ENCODE measurements at places on chromosomes 1 and 21. TPM values are rescaled to one million over a fixed set of nuclear protein-coding genes. Genes with fewer than 3 reads are reported as not detected.

- DNase-seq = no peak
These were observed 21.1 kb downstream of the C1orf115 start for GRCh38 chr1:220711056-220711809.

DNA sequence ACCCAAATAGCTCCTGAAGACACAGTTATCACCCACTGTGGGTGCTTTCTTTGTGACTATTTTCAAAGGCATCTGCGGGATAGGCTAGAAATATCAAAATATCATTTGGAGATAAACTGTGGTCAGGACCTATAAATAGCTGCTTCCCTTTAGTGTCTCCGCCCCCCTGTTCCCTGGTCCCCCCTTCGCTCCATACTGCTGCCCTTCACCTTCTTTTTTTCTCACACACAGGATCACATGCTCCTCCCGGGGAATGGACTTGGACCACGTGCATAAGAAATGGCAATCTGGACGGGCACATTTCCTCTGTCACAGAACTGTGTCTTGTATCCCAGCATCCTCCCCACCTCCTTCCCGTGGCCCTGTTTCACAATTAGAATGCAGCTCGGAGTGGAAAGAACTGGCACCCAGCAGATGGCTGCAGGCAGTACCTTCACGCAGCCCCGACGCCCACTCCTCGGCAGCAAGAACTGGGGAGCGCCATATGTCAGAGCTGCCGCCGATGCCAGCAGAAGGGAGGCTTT lies 68.8 kb upstream of the SSX2IP start:
- DNase-seq = no peak

DNA sequence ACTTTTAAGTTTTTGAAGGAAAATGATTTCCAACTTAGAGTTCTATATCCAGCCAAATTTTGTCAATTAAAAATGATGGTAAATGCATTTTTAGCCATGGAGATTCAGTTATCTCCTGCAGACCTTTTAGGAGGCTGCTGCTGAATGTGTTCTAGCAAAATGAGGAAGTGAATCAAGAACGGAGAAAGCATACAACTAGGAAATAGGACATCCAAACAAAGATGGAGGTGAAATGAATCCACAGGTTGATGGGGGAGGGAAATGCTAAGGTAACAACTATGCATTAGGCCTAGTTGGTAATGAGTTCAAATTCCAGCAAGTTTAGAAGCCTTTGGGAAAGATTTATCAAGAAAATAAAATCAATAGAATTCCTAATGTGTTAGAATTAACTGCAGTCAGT lies 80.5 kb downstream of the FNBP1L start:
- no peak for DNase-seq

AMY2A gene
- not detected for total RNA-seq

TMEM234 gene
- 13.4 TPM for total RNA-seq

- DNase-seq = no peak
These were observed 2.0 kb downstream of the RCC1 start for GRCh38 chr1:28507646-28508434.

DIO1 gene
- 8.2 TPM for total RNA-seq

- DNase-seq = no peak
These were observed 27.7 kb downstream of the TRIM11 start for GRCh38 chr1:228378873-228379460.

All from breast epithelium (tissue), 4 donors.